ENCODE measurements at places on chromosomes 7 and 10. TPM values are rescaled to one million over a fixed set of nuclear protein-coding genes. Genes with fewer than 3 reads are reported as not detected.
A peak's percentile ranks its signal among the peaks of the same experiment; 100 is the strongest.

CAMK1D gene
- total RNA-seq, result 1.3 TPM

ZP3 gene
- total RNA-seq, result 0.86 TPM

AKR1B1 gene
- 102 TPM for total RNA-seq

SEMA3D gene
- total RNA-seq, result 3.0 TPM

ODAD2 gene
- 3.2 TPM for total RNA-seq

GRCh38 chr10:48199580-48200377 is 74.7 kb downstream of the FRMPD2 start:
- DNase-seq, result peak; percentile 85

DNA sequence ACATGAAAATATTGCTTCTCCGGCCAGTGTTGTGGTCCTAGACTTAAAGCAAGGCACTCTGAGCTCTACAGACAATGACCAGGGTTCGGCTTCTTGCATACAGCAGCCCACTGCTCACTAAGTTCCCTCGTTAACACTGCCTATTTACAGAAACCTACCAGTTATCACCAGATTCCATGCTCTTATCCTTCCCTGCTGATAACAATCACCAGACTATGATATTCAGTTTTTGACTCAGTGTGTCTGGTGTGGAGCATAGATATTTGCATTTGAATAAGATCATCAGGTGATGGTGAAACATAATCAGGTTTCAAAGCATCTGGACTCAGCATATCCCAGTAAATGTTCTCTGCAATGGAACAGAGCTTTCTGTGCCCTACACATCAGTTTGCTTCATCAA is 182.3 kb downstream of the SNX13 start:
- DNase-seq, result no peak

GRCh38 chr7:16114633-16115032 is 306.7 kb downstream of the CRPPA start:
- peak; percentile 48 for DNase-seq

DNA sequence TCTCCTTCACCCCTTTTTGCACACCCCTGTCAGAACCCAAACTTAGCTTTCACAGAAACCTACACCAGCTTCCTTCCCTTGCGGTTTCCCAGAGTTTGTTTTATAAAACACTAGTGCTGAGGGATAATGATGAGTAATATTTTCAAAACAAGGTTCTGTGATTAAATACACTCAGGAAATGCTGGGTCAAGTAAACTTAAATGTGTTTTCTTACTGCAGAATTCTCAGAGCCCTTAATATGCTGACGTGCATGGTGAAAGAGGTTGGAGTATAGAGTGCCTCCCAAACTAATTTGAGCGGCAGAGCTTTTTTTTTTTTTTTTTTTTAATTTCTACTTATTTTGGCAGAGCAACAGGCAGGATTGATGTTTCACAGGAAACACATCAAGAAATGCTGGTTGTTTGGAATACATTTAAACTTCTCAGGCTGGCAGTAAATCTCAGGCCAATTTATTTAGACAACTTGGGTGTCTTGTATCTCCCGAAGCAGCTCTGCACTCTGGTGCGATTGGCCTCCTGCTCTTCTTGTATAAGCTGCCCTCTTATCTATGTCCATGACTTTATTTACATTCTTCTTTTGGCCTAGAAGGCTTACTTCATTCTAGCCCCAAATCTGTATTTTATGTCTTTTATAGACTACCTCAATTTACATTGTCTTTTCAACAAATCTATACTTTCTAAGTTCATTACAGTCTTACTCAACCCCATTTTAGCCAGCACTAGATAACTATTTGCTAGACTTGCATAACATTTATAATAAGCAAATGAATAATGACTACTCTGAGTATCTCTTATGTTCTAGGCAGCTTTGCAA is 165.4 kb downstream of the BMPER start:
- peak; percentile 96 for DNase-seq

DNA sequence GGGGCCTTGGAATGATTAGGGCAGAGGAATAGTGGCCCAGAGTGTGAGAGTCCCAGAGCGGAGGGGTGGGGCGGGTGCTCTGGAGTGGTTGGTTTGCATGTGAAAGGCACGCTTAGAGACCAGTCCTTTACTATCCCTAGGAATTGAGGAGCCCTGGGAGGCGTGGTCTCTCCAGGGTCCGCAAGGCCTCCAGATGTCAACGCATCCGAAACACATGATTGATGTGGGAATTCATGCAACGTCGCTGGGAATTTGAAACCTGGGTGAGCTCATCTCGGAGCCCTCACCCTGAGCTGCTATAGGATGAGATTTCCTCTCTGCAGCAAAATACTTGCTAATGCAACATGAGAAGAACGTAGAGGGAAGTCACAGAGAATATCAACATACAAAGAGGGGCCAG is 51.2 kb downstream of the NPTX2 start:
- no peak for DNase-seq

GRCh38 chr7:88391247-88391646 is 84.6 kb upstream of the STEAP4 start:
- no peak for DNase-seq

DNA sequence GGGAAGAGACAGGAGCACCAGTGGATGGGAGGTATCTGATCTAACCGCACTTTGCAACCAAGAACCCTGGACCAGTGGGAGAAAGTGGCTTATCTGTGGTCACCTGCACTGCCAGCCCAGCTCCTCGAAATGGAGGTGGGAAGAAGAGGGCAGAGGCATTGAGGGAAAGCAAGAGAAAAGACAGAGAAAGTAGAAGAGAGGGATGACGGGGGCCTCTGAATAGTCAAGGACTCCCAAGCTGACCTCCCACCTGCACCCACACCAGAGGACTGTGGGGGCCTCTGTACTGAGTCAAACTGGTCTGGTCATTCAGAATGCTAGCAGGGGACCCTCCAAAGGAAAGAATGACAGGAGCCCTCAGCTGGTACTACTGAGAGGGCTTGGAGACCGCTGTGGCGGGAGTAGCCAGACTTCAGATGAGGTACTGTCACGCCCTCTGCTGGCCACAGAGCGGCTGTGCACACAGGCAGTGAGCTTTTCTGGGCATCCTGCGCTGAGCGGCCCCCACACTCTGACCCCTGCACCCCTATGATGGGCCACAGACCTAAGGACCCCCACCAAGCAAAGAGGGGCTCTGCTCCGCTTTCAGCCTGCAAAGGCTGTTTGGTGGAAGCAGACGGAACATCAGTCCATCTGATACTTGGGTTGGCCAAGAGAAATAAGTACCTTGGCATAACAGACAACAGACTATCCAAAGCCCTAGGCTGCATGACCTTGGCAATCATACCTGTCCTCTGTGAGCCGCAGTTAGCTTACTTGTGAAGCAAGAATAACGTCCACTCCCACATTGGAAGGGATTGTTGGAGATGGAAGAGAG is 112.9 kb downstream of the COL13A1 start:
- peak; percentile 69 for DNase-seq

DNA sequence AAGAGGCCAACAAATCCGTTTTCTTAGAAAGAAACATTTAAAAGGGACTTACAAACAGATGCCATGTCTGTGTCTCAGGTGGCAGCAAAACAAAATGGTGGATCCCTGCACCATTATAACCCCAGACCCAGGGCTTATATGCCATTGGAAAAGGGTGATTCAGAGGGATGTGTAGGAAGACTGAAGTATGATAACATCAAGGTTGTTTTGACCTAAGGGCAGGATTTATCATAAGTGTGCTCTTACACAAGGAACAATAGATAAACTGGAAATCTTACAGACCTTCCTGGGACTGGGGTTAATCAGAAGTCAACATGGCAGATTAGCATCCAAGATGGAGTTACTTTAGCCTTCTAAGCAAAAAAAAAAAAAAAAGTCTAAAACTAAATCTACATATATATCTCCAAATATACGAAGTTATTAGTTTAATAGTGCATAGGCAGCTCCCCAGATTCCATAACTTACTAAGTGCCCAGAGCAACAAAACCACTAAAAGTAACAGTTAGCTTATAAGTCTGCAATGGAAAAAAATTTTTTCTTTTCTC is 34.3 kb upstream of the WNT16 start:
- no peak for DNase-seq

DNA sequence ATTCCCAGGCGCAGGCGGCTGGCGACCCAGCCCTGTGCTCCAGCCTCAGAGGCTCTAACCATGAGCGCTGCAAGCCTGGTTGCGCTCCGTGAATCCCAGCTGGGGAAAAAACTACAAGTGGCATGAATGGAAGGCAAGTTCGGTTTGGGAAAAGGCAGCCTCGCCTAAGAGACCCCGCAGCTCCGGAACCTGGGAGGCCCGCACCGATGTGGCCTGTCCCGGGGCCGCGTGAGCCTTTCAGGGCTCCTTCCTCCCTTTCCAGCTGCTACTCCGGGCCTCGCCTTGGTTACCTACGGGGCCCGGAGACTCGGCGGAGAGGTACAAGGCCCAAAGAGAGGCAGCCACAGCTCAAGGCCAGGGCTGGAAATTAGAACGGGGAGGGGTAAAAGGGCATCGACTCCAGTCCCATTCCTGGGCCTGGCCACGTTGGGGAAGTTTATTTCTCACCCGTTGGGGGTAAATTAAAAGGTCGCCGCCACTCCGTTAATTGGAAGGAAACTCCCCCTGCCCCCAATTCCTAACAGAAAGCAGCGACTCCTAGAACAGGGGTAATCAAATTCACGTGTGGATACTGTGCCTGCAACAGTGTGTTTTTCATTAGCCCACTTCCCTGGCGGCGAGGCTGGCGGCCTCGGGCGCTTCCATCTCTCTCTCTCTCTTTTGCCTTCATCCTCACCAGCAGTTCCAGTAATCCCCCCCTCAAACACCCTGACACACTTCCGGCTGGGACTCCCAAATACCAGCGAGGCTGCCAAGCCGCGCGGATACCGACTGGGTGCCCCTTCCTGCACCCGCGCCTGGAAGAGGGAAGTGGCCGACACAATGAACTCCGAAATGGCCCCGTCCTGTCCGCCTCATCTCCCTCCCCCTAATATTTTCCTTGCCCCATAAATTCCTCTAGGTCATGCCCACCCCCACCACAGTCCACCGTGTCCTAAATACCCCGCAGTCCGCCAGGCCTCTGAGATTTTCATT is 1.5 kb upstream of the HOXA9 start:
- DNase-seq, result peak; percentile 80

DNA sequence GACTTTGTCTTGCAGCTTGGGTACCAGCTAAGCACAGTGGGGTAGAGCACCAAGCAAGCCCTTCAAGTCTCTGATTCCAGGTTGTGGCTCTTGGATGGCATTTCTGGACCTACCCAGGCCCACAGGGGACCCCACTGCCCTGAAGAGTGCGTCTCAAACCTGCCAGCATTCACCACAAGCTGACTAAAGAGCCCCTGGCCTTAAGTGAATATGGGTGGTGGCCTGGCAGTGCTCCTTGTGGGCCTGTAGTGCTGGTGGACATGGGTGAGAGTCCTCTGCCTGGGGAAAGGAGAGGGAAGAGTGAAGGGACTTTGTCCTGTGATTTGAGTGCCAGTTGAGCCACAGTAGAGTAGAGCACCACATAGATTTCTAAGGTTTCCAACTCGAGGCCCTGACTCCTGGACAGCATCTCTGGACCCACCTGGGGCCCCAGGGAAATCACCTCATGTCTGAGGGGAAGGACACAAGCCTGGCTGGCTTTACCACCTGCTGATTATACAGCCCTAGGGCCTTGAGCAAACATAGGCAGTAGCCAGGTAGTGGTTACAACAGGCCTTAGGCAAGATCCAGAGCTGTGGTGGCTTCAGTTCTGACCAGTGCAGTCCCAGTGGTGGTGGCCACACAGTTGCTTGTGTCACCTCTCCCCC is 23.7 kb downstream of the GSDME start:
- no peak for DNase-seq

- no peak for DNase-seq
Measured at GRCh38 chr7:53121374-53121773, 85.9 kb downstream of the POM121L12 start.

- no peak for DNase-seq
Measured at GRCh38 chr10:2890093-2890492, 177.3 kb upstream of the PFKP start.

DNA sequence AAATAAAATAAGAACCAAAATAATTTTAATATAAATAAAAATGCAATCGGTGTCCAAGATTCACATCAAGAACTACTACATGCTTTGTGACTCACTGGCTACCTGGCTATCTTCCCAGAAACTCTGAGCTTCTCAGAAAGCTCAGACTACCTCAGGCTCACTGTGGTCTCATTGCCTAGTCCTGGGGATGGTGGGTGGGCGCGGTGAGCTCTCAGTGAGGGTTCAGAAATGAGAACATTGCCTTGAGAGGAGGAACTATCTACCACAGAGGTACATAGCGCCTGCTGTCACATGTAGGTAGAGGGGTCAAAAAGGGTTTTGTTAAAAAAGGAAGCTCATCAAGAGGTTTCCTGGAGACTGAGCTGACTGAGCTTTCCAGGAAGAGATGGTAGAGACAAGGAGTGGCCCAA is 108.0 kb downstream of the WDFY4 start:
- DNase-seq, result peak; percentile 40
